Stimulated activated CD8-positive, alpha-beta memory T cell treated with anti-CD3 and anti-CD28 coated beads, Interleukin-4, amount 100 ng/mL, for 1 hour (primary cell): ENCODE measurements at places on chromosomes 3 and 15.

DNA sequence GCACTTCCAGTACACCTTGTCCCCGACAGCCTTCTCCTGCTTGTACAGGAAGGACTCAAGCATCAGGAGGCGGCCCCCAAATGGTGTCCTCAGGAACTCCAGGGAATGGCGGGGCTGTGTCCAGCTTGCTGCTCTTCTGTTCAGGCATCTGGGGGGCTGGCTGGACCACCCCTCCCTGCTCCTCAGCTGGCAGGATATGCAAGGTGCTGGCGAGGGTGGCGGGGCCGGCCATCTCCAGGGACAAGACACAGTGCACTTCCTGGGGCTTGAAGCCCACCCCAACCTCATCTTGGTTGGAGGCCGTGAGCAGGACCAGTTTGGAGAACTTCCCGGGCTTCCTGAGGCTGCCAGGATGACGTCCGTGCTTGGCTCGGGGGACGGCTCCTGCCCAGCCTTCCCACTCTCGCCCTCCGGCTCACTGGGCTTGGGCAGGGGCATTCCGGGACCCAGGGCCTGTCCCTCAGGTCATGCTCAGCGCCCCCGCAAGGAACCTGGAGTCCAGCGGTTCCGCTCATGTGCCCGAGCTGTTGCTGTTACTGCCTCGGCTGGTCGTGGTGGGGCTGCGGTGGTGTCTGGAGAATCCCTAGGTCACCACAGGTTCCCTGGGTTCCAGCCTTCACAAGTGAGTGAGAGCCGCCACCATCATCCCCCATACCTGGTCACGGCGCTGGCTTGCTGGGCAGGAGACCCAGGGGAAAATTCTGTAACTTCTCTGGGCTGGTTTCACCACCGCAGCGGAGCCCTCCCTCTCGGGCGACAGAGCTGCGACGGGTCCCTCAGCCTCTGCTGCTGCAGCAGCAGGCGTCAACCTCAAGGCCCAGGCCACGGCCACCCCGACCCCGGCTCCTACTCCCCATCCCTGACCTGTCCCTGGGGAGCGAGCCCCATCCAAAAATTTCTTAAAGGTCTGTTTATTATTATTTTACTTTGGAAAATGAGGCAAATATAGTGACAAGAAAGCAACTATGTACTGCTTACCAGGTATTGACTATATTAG, 82.8 kb upstream of the FXR1 start:
- DNase-seq, result no peak

- DNase-seq, result no peak
These were observed 106.6 kb downstream of the SSR3 start for GRCh38 chr3:156448300-156448699.

DNA sequence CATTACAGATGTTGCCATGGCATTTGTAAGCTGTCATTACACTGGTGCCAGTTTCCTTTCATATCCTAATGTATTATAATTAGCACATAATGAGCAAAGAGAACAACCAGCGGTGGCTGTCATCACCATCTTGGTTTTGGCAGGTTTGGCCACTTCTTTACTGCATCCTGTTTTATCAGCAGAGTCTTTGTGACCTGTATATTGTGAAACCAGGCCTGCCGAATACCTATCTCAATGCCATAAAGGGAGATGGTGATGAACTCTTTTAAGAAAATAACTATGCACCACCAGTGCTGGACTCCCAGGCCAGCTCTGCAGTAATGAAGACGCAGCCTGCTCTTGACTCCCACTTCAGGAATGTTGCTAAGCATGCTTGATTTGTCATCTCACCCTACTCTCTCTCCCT, 458.1 kb upstream of the NR2F2 start:
- DNase-seq, result no peak

GRCh38 chr3:38507120-38507519, 11.0 kb downstream of the EXOG start:
- no peak for DNase-seq

DNA sequence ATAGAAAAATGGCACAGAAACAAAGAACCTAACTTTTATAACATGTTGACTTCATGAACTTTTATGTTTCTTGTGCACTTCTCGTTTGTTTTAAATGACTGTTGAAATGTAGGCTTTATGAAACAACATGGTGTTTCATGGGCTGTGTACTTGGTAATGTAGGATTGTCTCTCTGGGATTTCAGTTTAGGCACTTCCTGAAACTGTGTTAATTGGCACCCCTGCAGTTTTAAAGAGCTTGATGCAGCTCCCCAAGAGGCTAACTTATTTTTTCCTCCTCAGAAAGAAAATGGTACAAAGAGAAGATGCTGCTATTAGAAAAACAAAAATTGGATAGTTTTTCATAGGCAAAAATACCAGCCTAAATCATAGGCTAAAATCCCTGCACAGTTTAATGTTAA, 239.2 kb downstream of the GRM7 start:
- DNase-seq, result no peak

GRCh38 chr15:78339559-78339958, 594 bp upstream of the CRABP1 start:
- DNase-seq, result no peak

DNA sequence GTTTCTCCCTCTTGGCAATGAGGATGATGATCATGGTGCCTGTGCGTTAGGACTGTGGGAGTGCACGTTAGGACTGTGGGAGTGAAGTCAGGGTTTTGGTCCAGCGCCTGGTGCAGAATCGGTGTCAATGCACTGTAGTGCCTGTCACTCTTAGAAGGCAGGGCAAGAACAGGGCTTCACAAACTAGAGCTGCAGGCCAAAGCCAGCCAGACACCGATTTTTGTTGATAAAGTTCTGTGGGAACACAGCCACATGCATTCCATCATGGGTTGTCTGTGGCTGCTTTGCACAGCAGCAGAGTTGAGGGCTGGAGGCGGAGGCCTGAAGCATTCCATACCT, 32.6 kb upstream of the NR2C2 start:
- DNase-seq, result no peak
